ENCODE measurements at places on chromosomes 2 and 18.

GRCh38 chr2:182980115-182980514 is 58.1 kb downstream of the NCKAP1 start:
- no peak for DNase-seq

GRCh38 chr2:149184991-149185390 is 145.4 kb upstream of the LYPD6 start:
- DNase-seq: no peak

DNA sequence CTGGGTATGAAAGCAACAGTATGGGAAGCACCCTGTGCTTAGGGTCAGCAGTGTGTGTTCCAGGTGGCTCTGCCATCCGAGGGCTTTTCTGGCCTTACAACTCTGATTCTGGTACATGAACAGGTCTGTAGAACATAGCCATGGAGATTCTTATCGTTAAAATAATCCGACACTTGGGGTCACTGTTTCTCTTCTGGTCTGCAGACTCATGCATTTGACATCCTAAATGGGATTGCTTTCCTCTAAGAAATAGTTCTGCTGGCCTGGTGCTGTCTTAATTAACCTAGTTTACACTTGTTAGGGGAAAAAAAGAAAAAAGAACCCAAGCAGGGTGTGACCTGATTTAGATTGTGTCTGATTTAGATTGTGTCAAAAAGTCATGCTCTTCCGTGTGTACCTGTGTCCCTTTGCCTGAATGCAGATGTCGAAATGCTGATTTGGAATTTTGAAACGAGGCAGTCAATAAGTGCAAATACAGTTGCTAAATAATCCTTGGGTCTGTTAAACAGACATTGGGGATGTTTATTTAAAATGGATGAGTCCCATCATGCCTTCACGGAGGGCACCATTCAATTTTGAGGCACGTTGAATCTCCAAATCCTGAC is 59.6 kb downstream of the TRPM8 start:
- no peak for DNase-seq

GRCh38 chr2:196504788-196505187 is 134.7 kb upstream of the CCDC150 start:
- DNase-seq: no peak

DNA sequence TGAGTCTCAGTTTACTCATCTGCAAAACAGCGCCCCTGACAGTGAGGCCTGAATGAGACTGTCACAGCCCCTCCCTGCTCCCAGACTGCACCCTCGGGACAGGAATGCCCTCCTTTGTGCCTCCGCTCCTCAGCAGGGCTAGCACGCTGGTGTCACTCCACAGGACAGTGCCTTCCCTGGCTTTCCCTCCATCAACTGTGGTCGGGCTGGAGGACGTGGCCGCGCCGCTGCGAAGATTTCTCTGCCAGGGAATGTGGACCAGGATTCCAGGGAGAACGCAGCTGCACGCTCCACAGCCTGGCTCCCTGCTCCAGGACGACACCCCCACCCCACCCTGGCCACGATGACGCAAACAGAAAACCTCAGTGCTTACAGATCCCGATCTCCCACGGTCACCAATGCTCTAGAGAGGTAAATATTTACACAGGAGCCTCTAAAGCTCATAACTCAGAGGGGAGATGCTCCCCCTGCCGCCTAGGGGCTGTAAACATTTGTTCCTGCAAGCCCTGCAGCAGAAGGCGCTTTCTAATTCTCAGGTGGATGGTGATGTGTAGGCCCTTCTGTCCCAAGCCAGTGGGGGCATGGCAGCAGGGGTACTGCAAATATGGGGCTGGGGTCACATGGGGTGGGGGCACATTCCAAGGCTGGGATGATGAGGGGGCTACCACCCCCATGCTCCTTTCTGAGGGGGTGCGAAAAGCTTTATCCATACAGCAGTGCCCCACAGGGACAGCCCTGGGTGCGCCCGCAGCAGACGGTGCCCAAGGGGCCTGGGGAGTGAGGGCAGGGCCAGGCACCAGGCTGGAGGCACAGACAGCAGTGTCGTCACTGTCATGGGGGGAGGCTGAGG is 12.4 kb downstream of the HS6ST1 start:
- DNase-seq: no peak

GRCh38 chr2:230411570-230412370 is 4.2 kb upstream of the SP100 start:
- DNase-seq: no peak

DNA sequence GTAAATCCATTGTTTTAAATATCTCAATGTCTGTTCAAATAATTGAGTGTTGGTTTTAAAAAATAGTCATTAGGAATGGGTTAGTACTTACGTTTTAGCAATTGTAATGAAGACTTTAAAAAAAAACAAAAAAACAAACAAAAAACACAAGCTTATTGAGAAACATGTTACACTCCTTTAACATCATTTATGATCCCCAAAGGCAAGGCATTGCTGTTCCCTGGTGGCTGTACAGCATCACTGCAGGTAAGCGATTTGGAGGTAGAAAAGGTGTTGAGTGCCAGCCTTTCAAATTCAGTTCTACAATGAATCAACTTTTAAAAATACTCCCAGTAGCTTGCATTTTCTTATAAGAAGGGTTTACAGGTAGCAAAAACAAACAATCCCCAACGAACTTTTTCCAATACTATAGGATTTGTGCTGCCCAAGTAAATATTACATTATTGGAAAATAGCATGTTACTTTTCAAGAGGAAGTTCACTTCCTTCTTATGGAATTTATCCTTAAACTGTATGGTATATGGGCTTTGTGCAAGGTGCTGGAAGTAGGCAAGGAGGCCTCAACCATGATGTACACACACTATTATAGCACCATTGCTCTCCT is 27.5 kb downstream of the CNRIP1 start:
- DNase-seq: no peak

DNA sequence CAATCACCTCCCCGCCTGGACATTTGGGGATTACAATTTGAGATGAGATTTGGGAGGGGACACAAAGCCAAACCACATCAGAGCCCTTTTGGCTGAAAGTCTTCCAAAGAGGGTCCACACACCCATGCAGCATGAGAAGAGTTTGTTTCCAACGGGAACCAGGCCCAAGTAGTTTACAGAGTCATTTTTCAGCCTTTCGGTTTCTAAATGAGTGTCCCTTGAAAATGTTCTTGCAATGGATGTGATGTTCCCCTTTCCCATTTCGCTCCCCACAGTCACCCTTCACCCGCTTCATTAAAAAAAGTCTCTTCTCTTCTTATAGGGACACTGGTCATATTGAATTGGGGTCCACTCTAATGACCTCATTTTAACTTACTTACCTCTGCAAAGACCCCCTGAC is 157.4 kb downstream of the ARL4C start:
- no peak for DNase-seq

All from activated CD8-positive, alpha-beta memory T cell treated with anti-CD3 and anti-CD28 coated beads for 48 hours (primary cell).